ENCODE measurements at places on chromosomes 5 and 9.
A peak's percentile ranks its signal among the peaks of the same experiment; 100 is the strongest.

DNA sequence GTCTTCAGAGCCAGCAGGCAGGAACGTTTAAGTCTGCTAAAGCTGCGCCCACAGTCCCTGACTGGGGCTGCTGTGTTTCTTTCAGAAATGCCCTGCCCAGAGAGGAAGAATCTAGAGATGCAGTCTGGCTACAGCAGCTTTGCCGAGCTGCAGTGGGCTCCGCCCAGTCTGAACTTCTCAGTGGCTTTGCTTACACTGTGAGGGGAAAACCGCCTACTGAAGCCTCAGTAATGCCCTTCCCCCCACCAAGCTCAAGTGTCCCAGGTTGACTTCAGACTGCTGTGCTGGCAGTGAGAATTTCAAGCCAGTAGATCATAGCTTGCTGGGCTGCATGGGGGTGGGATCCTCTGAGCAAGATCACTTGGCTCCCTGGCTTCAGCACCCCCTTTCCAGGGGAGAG lies 78.4 kb downstream of the SREK1 start:
- DNase-seq, result no peak

DNA sequence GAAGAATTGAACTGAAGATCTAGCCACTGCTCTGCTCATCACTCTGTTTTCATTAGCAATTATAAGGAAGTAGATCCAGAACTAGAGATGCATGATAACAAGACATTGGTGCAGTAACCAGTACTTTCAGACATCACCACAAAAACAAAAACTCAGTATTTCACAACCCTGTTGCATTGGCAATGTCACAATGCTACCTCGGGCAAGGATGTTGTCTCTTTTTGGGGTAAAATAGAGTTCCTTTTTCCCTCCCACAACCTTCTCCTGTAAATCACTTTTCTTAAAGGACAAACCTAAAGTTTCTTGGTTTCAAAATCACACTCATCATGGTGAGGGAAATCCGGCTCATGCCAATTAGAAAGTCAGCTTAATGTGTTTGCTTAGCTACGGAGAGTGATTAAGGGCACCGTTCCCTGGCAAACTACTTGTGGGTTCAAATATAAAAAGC lies 420.1 kb upstream of the MEF2C start:
- DNase-seq, result no peak

- no peak for DNase-seq
Observed at GRCh38 chr9:73611032-73611431, 459.4 kb downstream of the ANXA1 start.

DNA sequence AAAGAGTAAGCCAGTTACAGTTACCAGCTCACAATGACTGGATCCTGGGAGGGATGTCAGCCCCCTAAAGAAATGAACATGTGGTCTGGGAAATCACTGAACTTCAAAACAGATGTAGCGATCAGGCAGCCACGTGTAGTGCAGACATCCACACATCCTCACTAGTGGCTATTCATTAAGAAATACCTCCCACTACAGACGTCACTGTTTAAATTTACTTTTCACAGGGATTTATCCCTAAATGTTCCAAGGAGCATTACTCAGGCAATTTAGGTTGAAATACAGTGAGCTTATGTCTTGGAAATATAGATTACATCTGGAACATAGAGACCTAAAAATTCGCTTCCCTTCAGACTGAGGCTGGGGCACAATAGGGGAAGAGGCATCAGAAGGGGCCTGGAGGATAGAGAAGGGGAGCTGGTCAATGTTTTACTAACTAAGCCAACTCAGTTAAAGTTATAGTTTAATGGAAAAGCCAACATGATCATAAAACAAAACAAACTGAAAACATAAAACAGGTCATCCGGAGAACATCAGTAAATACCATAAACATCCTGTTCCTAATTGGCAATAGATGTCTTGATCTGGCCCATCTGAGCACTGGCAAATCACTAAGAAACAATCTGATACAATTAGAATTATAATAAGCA lies 92.3 kb downstream of the FANCC start:
- DNase-seq, result no peak

- DNase-seq, result no peak
Observed at GRCh38 chr5:122099060-122099790, 21.2 kb upstream of the LOX start.

- DNase-seq, result no peak
Observed at GRCh38 chr5:137606401-137606800, 107.3 kb upstream of the SPOCK1 start.

- DNase-seq, result peak; percentile 44
Observed at GRCh38 chr5:79974886-79975285, 16.2 kb downstream of the MTX3 start.

GRCh38 chr5:41445937-41446563 lies 64.4 kb downstream of the PLCXD3 start:
- peak; percentile 90 for DNase-seq

GRCh38 chr5:124079062-124079461 lies 567.1 kb downstream of the CSNK1G3 start:
- no peak for DNase-seq

DNA sequence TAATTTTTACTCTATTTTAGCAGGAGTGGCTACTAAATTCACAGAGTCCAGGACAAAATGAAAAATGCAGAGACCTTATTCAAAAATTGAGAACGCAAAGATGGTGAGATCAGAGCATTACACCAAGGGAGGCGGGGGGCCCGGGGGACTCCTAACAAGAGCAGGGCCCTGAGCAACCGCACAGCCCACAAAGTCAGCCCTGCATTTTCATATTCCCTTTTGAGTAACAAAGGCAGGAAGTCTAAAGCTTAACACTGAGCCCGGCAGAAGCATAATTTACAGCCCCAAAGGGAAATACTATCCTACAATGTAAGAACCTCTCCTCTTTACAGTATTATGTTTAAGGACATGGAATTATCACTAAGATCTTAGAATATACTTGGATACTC lies 69.4 kb downstream of the TLE1 start:
- no peak for DNase-seq

DNA sequence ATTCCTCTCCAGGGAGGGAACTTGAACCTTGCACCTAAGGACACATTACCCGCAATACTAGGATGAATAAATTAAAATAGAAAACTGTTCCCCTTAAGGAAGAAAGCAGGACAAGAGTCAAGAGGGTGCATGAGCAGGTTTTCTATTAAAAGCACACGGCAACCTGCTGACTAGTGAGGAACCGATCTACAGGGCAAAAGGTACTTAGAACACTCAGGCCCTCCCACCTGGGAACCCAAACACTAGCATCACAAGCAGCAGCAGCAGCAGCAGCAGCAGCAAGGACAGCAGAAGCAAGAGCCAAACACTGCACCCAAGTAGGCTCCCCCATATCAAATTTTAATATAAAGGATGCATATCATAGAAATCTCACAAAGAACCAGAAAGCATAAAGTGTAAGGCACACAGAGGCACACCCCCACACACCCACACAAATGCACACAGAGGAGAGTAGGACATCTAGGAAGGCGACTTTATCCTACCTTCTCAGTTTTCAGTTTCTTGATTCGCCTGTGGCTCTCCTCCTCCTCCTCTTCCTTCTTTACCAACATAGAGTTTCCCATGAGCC lies 2.8 kb downstream of the ZNF608 start:
- no peak for DNase-seq

DNA sequence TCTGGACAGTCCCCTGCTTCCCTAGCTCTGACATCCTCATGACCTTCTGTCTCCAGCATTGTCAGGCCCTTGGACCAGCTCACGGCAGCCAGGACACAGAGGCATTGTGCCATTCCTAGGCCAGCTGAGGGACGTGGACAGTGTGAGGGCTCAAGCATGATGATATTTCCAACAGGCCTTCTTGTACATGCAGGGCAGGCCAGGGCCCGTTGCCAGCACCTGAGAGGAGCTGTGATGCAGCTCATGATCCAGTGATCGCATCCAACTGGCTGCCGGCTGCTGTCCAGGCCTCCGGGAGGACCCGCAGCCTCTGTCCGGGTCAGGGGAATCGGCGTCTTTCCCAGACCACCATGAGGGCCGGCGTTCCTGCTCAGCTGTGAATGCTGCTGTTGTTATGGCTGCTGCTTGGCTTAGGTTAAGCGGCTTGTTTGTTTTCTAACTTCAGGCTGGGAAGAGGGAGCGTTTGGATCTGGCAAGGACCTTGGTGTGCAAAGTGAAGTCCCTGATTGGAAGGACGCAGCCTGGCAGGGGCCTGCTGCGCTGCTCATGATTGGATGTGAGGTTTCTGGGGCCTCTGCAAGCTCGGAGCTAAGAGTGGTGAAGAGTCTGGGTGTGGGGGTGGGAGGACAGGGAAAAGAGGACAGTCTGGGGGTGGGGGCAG lies 53.8 kb downstream of the PDZD2 start:
- DNase-seq, result no peak

GRCh38 chr5:60492958-60493357 lies 207.0 kb downstream of the DEPDC1B start:
- DNase-seq, result no peak

GRCh38 chr9:83012168-83012921 lies 50.6 kb downstream of the RASEF start:
- no peak for DNase-seq

- no peak for DNase-seq
Observed at GRCh38 chr9:16178294-16178693, 625.5 kb downstream of the CCDC171 start.

DNA sequence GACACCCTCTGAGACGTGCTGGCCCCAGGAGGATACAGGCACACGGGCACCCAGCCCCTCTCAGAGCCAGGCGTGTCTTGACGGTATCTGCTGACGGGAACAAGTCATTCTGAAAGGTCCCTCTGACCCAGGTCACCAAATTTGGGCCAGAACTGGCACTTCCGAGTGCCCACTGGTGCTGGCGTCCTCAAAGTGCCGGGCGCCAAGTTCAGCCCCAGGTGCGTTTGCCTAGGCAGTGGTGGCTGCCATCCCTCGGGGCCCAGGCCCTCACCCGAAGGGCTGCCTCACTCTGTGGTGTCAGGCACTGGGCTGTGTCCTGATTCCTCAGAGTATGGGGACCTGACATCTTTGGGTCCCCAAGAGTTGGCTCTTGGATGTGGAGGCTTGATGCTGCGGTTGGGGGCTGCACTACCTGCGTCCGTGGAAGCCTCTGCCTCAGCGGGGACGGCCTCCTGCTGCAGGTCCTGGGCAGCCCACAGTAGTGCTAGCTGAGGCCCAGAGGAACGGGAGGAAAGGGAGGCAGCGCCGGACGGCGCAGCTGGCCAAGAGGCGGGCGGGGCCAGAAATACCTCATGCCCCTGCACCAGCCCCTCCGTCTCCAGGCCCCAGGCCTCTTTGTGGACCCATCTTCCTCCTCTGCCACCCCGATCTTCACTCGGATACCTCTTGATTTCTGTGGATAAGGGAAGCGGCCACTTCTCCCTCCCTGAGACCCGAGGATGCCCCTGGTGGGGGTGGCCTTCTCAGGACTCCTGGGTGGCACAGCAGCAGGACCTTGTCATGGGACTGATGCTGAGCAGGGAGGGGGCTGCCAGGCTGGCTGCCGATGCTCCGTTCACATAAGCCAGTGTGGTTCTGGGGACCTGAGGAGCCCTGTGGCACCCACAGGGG lies 109.4 kb upstream of the LMX1B start:
- no peak for DNase-seq
